ENCODE measurements at places on chromosomes 5 and 9. TPM values are rescaled to one million over a fixed set of nuclear protein-coding genes. Genes with fewer than 3 reads are reported as not detected.

DNA sequence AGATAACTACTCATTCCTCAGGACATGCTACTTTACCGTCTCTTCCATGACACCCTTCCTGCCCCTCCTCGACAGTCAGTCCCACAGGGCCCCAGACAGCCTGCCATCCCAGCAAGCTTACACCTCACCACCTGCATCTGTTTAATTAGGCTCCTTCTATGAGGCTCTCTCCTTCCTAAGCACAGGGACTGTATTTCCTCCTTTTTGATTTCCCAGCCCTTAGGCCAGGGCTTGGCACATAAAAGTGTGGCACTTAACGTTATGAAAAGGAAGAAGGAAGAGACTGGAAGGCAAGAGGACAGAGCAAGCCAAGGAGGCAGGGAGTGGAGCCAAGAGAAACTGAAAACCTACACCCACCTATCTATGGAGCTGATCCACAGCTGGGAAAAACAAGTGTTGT lies 146.8 kb downstream of the SIL1 start:
- no peak for DNase-seq
- H3K27ac ChIP-seq = no peak overlapping the region
- H3K36me3 ChIP-seq = no peaks in the 10 kb centered on the region

- DNase-seq = no peak
- H3K36me3 ChIP-seq = peaks cover 19% of the 10 kb centered on the region
- H3K4me3 ChIP-seq = no peak overlapping the region
- no peak overlapping the region for H3K27ac ChIP-seq
- no peaks in the 10 kb centered on the region for H3K27me3 ChIP-seq
These were observed 88.2 kb downstream of the PTPN3 start for GRCh38 chr9:109409773-109410397.

The CAVIN4 gene
- 1.7 TPM for total RNA-seq

The CAST gene
- total RNA-seq = 272 TPM

DNA sequence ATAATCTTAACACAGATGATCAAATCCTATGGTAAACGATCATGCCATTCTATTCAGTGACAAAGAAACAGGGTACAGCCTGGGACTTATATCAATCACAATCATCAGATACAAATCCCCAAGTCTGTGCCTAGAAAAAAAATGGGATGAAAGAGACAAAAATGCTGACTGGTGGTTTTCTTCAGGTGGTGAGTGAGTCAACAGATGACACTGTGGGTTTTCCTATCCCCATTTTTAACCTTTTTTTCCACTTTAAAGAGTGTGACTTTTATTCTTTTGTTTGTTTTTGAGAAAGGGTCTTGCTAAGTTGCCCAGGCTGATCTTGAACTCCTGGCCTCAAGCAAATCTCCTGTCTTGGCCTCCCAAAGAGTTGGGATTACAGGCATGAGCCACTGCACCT lies 3.2 kb downstream of the CIZ1 start:
- H3K27ac ChIP-seq = no peak overlapping the region
- DNase-seq = no peak

DNA sequence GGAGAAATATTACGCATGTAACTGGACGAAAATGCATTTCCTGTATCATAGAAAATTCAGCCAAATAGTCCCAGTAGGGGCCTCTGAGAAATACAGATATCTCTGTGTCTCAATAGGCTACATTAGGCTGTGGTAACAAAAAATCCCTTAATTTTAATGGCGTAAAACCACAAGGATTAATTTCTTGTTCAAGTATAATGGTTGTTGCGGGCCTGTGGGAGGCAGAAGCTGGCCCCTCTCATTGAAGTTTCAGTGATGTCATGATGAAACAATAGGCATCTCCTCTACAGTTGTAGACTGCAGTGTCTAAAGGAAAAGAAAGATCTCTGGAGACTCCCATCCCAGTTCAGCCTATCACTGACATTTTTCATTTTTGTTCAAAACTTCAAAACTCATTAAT lies 1625.6 kb upstream of the C9orf72 start:
- no peaks in the 10 kb centered on the region for H3K4me1 ChIP-seq
- no peak overlapping the region for H3K27ac ChIP-seq
- no peak overlapping the region for H3K4me3 ChIP-seq
- H3K27me3 ChIP-seq = no peaks in the 10 kb centered on the region

DNA sequence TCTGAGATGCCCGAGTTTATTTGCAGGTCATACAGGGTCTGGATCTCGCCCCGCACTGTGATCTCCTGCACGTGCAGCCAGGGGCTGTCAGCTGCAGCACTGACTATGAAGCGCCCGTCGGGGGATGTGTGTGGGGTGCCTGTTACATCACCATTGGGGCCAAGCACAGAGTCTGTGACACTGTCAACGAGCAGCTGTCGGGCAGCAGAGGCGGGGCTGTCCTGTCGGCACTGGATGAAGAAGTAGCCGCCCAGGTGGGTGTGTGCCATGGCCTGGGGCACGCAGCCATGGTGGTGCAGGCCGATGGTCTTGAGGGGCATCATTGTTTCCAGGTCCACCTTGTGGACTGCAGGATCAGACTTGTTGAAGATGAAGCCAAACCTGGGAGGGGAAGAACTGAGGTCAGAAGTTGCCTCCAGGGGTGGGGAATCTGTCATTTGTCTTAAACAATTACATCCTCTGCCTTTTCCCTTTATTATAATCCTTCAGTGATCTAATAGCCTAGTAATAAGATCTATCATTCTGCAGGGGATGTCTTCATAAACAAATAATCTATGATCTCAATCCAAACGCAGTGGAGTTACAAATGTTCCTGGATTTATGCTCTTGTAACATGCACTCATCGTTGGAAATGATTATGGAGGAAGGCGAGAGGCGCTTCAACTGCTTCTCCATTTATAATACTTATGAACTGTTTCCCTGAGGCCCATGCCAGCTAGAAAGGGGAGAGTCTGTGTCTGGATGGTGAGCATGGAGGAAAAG lies 147.8 kb downstream of the HSPA4 start:
- H3K4me1 ChIP-seq = no peaks in the 10 kb centered on the region
- H3K27me3 ChIP-seq = peaks cover 5% of the 10 kb centered on the region
- no peak overlapping the region for H3K4me3 ChIP-seq
- H3K27ac ChIP-seq = no peak overlapping the region
- no peak for DNase-seq

DNA sequence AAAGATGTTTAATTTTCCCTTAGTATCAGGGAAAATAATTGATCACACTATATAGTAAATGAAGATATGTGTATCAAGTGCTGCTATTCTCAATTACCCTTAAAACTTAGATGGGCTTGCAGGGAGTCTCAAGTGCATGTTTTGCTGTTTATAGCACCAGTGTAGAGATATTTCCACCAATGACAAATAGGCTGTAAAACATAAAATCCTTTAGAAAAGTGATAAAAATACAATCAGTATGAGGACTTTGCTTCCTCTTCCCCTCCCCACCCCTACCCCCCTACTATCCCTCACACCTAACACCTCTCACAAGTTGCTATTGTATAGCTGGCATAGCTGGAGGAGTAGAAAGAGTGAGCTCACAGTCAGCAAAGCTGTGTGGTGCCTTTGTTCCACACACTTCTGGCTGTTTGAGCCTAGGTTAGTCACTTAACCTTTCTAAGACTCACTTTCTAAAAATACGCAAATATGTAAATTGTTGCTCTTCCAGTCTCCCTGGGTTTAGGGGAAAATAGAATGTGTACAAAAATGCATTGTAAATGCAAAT lies 93.1 kb downstream of the PDE4D start:
- H3K4me1 ChIP-seq = peaks cover 18% of the 10 kb centered on the region
- no peak overlapping the region for H3K27ac ChIP-seq
- H3K27me3 ChIP-seq = peaks cover 6% of the 10 kb centered on the region
- no peak overlapping the region for H3K4me3 ChIP-seq
- no peak for DNase-seq

GRCh38 chr9:126320158-126320922 lies 6.3 kb upstream of the MVB12B start:
- H3K4me3 ChIP-seq = no peak overlapping the region
- DNase-seq = no peak
- H3K36me3 ChIP-seq = no peaks in the 10 kb centered on the region
- H3K4me1 ChIP-seq = no peaks in the 10 kb centered on the region

The MYOT gene
- total RNA-seq = not detected

- no peak overlapping the region for H3K4me3 ChIP-seq
- H3K4me1 ChIP-seq = no peaks in the 10 kb centered on the region
- no peak overlapping the region for H3K27ac ChIP-seq
- DNase-seq = no peak
These were observed 204.9 kb downstream of the CHSY3 start for GRCh38 chr5:130109152-130109551.

- H3K4me1 ChIP-seq = peaks cover 11% of the 10 kb centered on the region
- H3K36me3 ChIP-seq = peaks cover 13% of the 10 kb centered on the region
- DNase-seq = no peak
- H3K27me3 ChIP-seq = no peaks in the 10 kb centered on the region
- no peak overlapping the region for H3K4me3 ChIP-seq
- no peak overlapping the region for H3K27ac ChIP-seq
These were observed 9.1 kb downstream of the TTC33 start for GRCh38 chr5:40746703-40747102.

The CNTNAP3B gene
- 11.1 TPM for total RNA-seq

GRCh38 chr5:111211341-111211740 lies 12.8 kb upstream of the CAMK4 start:
- no peaks in the 10 kb centered on the region for H3K4me1 ChIP-seq
- H3K27me3 ChIP-seq = no peaks in the 10 kb centered on the region
- H3K27ac ChIP-seq = no peak overlapping the region
- no peak overlapping the region for H3K4me3 ChIP-seq

GRCh38 chr5:151520294-151520693 lies 70.8 kb downstream of the FAT2 start:
- H3K4me3 ChIP-seq = no peak overlapping the region
- no peak for DNase-seq
- H3K36me3 ChIP-seq = no peaks in the 10 kb centered on the region
- no peaks in the 10 kb centered on the region for H3K4me1 ChIP-seq
- no peak overlapping the region for H3K27ac ChIP-seq

The ARL14EPL gene
- not detected for total RNA-seq

GRCh38 chr5:163877865-163878264 lies 372.4 kb downstream of the MAT2B start:
- no peak overlapping the region for H3K27ac ChIP-seq
- no peaks in the 10 kb centered on the region for H3K27me3 ChIP-seq
- no peak for DNase-seq
- no peak overlapping the region for H3K4me3 ChIP-seq

The ROPN1L gene
- total RNA-seq = 11.5 TPM

DNA sequence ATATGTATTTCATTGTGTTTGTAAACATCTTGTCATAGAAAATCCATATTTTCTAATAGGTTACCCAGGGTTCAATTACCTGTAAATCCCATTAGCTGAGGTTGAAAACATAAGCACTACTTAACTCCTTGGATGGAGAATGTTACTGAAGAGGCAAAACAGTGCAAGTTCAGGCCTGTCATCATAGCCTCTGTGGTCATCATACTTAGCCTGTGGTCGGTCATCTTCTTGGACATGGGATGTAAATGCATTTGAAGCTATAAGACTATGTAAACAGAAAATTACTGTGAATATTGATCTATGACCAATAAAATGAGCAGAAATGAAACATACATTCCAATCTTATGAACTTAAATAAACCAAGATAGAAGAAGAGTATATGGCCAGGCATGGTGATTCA lies 164.7 kb downstream of the CHSY3 start:
- no peaks in the 10 kb centered on the region for H3K4me1 ChIP-seq
- no peak overlapping the region for H3K4me3 ChIP-seq
- no peaks in the 10 kb centered on the region for H3K36me3 ChIP-seq
- H3K27me3 ChIP-seq = no peaks in the 10 kb centered on the region

- H3K27ac ChIP-seq = peak overlapping the region; percentile 26
- H3K36me3 ChIP-seq = peaks cover 70% of the 10 kb centered on the region
- no peaks in the 10 kb centered on the region for H3K27me3 ChIP-seq
- peak overlapping the region; percentile 14 for H3K4me3 ChIP-seq
- no peak for DNase-seq
These were observed 5.2 kb downstream of the SURF4 start for GRCh38 chr9:133370685-133371084.

The TMEM215 gene
- 0.09 TPM for total RNA-seq

- no peaks in the 10 kb centered on the region for H3K27me3 ChIP-seq
- H3K4me3 ChIP-seq = peak overlapping the region; percentile 21
- DNase-seq = no peak
These were observed 67.6 kb downstream of the ANKRD33B start for GRCh38 chr5:10631316-10631996.

The SNCAIP gene
- 4.4 TPM for total RNA-seq

The TESK1 gene
- total RNA-seq = 44.0 TPM

Data from lower lobe of right lung (tissue), 2 donors.